ENCODE measurements at places on chromosomes 13 and 19. TPM values are rescaled to one million over a fixed set of nuclear protein-coding genes. Genes with fewer than 3 reads are reported as not detected.

Gene FUT3
- 4.2 TPM for total RNA-seq

Gene LILRB5
- total RNA-seq, result 5.1 TPM

Gene LRRC8E
- 1.0 TPM for total RNA-seq

Gene CEACAM4
- total RNA-seq, result 8.6 TPM

Gene TUBA3C
- total RNA-seq, result not detected

Gene EDDM13
- not detected for total RNA-seq

Gene PDX1
- not detected for total RNA-seq

Gene DACH1
- 4.7 TPM for total RNA-seq
